Osteoblast (primary cell): ENCODE measurements at places on chromosomes 3 and 15.
A peak's percentile ranks its signal among the peaks of the same experiment; 100 is the strongest.

GRCh38 chr3:195921334-195921791 is 13.0 kb upstream of the TNK2 start:
- no peak for DNase-seq

- DNase-seq, result no peak
Measured at GRCh38 chr3:183862610-183863009, 22.1 kb downstream of the PARL start.

- DNase-seq, result peak; percentile 60
Measured at GRCh38 chr3:169678122-169678521, 14.6 kb upstream of the MECOM start.

- DNase-seq, result no peak
Measured at GRCh38 chr3:42443292-42443691, 32.9 kb upstream of the LYZL4 start.

DNA sequence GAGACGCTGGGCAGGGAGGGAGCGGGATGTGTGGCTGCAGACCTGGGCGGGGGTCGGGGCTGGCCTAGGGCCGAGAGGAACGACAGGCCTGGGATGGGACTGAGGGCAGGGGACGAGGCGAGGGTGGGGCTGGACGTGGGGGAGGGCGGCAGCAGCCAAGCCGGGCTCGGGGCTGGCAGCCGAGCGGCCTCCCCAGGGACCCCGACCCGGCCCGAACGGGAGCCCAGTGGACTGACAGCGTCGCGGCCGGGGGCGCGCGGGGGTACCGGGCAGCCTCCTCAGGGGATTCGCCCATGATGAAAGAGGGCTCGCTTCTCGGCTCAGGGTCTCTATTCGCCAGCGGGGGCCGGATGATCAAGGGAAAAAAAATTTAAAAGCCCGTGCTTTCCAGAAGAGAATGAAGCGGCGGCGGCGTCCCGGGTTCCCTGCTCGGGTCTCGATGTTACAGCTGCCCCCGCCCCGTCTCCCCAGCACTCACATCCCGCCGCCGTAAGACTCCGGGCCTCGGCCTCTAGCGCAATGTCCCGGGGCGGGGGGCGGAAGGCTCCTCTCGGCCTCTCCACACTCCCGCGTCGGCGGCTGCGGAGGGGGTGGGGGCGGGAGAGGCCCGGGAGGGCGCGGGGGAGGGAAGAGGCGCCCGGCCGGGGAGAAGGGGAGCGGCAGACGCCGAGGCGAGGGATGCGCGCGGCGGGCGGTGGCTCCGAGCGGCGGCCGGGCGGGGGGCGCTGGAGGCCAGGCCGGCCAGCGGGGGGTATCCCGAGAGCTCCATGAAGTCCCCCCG is 4.3 kb downstream of the PTH1R start:
- peak; percentile 85 for DNase-seq

DNA sequence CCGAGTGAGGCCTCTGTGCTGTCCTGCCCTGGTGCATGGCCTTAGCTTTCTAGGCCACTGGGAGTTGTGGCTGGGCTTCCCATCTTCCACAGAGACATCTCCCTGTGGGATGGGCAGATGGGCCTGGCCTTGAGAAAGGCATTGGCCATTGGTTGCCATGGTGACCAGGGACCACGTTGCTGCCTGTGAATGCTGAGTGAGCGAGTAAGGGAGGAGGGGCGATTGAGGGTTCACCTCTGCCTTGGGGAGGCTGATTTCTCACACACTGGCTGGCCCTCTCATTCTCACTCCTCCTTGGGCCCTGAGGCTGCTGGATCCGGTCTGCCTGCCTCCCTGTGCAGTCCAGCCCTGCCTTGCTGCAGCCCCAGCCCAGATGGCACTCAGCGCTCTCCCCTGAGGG is 26.4 kb upstream of the DOCK3 start:
- no peak for DNase-seq

- DNase-seq, result peak; percentile 45
Measured at GRCh38 chr3:62870321-62870720, 4.9 kb downstream of the CADPS start.

DNA sequence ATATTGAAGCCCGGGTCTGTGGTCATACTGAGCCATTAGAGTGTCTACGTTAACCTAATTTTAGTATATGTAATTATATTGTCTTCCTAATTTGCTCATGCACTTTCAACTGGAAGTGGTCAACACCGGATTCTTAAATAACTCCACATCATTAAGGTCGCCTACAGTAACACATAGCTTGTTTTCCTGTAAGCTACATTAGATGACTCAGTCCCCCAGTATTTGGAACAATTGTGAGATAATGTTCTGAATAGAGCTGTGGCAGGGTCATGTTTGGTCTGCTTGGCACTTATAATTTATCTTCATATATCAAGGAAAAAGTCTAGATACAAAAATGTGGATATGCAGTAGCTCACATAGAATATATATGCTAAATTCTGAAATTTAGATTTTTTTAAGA is 486.2 kb downstream of the IGSF11 start:
- DNase-seq, result no peak

GRCh38 chr15:62578960-62579359 is 413.9 kb upstream of the C2CD4B start:
- no peak for DNase-seq

- peak; percentile 88 for DNase-seq
Measured at GRCh38 chr3:112671930-112672715, 31.2 kb upstream of the CCDC80 start.

- peak; percentile 81 for DNase-seq
Measured at GRCh38 chr3:126807795-126808194, 103.8 kb downstream of the CHCHD6 start.

GRCh38 chr3:119774444-119774843 is 7.5 kb upstream of the NR1I2 start:
- DNase-seq, result no peak

- no peak for DNase-seq
Measured at GRCh38 chr3:191523148-191523547, 62.2 kb downstream of the PYDC2 start.

- peak; percentile 98 for DNase-seq
Measured at GRCh38 chr3:55484801-55485791, 2.0 kb downstream of the WNT5A start.

DNA sequence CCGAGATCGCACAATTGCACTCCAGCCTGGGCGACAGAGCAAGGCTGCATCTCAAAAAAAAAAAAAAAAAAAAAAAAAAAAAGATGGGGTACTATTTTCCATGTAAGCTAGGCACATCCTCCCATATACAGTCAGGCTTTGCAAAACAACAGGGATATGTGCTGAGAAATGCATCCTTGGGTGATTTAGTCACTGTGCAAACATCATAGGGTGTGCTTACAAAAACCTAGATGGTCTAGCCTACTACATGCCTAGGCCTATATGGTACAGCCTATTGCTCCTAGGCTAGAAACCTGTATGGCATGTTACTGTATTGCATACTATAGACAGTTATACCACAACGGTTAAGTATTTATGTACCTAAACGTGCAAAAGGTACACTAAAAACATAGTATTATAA is 75.0 kb downstream of the TTBK2 start:
- no peak for DNase-seq

DNA sequence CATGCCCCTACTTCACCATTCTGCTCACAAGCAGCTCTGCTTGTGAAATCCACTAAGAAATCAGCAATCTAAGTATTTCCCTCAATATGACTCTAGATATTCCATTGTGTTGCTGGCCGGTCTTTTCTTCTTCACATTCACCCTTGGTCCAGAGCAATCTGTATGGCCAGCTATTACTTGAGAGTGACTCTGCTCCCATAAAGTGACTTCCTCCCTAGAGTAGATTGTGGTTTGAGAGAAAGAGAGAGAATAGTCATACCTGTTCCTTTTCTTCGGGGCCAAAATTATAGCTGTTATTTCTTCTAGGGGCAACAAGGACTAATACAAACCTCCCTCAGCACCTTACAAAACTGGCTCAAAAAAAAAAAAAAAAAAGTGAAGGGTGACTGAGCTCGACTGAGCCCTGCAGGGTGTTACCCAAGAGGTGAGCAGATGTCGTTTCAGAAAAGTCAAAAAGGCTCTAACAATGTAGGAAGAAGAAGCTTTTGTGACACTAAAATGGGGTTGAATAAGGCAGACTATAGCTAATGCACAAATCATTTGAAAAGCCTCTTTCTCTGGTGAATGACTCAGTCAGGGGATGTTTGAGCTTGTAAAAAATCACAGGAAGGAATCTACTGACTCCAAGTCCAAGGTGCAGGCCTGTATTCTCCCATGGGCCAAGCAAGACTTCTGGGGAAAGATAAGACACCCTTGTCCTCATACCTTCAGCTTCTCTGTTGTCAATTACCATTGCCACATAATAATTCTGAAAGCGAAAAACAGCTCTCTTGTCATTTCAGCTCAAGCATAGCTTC is 161.0 kb upstream of the SLC24A5 start:
- no peak for DNase-seq

DNA sequence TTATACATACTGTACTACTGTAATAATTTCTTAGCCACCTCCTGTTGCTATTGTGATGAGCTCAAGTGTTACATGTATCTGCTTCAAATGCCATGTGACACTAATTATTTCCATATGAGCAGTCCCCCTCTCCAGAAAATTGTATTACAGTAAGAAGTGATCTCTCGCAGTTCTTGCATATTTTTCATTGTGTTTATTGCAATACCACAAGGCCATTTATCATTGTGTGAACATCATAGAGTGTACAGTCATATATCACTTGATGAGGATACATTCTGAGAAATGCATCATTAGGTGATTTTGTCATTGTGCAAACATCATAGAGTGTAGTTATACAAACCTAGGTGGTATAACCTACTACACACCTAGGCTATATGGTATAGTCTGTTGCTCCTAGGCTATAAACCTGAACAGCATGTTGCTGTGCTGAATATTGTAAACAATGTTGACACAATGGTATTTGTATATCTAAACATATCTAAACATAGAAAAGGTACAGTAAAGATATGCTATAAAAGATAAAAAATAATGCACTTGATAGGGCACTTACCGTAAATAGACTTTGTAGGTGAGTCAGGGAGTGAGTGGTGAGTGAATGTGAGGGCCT is 189.6 kb upstream of the MLF1 start:
- no peak for DNase-seq

DNA sequence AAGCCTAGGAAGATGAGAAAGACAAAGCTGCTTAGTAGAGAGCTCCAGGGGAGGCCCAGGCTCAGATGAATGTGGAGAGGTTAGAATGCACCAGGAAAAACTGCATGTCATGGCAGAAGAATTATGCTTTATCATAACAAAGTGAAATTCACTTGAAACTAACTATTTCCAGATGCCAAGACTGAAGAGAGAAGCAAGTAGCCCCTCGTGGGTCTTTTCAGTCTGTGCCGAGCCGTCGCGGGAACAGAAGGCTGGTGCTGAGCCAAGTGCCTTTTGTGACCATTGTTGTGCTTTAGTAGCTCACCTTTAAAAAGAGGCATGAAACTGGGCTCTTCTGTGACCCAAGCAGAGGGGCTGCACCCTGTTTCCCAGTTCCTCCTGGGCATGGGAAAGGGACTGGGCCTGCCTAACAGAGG is 73.2 kb downstream of the CHDH start:
- no peak for DNase-seq

DNA sequence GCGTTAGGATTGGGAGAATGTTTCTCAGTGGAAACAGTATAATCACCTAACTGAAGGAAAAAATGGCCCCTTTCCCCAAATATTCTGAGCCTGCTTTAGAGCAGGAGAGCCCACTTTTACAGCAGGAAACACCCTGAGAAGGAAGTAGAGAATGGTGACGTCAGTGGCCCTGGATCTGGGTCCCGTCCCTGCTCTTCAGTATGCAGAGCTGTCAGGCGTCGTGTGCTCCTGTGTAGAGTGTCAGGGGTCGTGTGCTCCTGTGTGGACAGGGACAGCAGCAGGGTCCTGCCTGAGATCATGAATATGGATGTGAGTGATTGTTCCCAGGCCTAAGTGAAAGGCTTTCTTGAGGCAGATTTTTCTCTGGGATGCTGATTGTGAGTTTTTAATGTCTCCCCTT is 45.2 kb downstream of the CGNL1 start:
- DNase-seq, result no peak

GRCh38 chr3:39170461-39170860 is 17.1 kb upstream of the CSRNP1 start:
- DNase-seq, result no peak

GRCh38 chr15:73715417-73715816 is 31.2 kb downstream of the CD276 start:
- DNase-seq, result peak; percentile 42

DNA sequence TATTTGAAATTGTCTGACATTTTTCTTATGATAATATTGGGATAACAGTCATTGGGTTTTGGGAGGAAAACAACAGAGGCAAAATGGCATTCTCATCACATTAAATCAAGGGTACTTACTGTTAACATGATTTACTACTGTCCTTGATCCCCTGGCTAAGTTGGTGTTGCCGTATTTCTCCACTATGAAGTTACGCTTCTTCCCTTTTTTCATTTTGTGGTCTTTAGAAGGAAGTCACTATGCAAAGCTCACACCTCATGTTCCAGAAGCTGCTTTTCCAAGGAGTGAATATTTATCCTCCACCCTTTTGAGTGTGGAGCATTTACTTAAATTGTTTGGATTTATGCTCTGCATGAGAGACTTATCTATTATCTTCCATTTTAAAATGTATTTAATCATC is 63.7 kb downstream of the ALCAM start:
- no peak for DNase-seq

DNA sequence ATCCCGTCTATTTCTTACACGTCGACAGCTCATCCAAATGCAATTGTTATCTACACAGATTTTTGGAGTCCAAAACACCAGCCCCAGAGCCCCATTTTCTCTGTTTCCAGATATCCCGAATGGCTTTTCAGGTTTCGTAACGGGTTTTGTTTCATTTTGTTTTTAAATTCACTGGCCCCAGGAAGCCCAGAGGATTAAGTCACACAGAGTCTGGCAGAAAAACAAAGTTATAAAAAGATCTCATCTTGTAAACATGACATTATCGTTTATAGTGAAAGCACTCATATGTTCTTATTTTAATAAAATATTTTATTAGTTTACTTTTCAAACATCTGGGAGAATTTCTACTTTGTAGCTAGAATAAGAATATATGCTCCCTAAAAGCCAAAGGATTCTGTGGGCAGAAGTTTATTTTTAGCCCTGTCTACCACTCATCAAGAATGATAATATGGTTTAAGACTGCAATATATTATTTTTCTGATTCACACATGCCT is 149.3 kb upstream of the SLC2A2 start:
- peak; percentile 34 for DNase-seq

DNA sequence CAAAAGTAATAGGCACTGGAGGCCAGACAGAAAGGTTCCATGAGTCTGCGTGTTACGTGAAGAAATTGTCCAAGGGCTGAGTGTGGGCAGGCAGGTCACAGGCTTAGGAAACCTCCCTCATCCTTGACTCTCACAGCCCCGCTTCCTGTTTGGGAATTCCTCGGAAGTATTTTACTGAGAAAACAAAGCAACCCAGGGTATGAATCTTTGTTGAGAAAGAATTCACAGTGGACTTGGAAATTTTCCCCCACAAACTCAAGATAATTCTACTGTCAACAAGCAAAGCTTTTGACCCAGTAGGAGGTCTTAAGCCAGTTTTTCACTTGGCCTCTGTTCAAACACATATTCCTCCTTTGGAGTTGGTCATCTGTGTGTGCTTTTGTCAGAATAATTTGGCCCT is 377.1 kb upstream of the TPM1 start:
- no peak for DNase-seq

- no peak for DNase-seq
Measured at GRCh38 chr15:33236841-33237509, 42.5 kb upstream of the FMN1 start.

GRCh38 chr3:132615881-132616280 is 18.8 kb downstream of the ACKR4 start:
- no peak for DNase-seq
